ENCODE measurements at places on chromosomes 2 and 18.

- DNase-seq, result no peak
Measured at GRCh38 chr2:24644032-24644431, 149.2 kb downstream of the PTRHD1 start.

DNA sequence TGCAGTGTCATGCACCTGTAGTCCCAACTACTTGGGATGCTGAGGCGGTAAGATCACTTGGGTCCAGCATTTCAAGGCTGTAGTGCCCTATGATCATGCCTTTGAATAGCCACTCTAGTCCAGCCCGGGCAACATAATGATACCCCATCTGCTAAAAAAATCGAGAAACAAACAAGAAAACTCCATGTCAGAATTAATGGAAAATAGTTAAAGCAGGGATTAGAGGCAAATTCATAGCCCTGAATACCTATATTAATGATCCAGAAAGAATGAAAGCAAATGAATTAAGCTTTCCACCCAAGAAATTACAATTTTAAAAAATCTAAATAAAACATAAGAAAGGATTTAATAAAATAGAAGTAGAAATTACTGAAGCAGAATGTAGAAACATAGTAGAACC, 143.0 kb downstream of the MYO3B start:
- no peak for DNase-seq

DNA sequence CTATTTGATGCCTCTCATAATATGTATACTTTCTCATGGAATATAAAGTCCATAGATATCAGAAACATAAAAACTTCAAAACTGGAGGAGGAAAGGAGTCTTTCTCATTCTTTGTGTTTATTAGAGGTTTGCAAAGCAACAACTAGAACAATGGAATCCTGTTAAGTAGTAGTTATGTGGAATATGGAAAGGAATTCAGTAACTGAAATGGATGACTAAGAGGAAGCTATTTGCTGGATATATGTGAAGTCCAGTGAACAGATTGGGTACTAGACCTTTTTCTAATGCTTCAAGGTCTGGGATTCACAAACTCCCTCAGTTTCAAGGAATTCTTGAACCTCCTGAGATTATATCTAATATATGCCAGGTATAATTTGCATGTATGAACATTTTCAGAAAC, 353.6 kb upstream of the FANCL start:
- no peak for DNase-seq

DNA sequence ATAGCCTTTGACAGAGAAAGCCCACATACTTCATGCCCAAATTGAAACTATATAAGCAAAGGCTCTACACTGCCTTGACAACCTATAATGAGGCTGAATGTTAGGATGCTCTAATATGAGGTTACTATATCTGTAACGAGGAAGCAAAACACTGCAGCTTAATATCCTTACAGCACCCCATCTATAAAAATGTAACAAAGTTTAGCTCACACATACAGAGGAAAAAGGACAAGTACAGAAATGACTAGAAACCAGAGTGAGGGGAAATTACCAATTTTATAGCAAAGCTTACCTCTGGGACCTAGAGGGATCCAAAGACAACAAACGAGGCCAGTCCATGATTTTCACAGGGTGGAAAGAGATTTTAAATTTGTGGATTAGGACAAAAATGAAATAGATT, 138.5 kb downstream of the COL4A4 start:
- DNase-seq, result no peak

- DNase-seq, result no peak
Measured at GRCh38 chr2:63058921-63059792, 8.5 kb downstream of the OTX1 start.

- DNase-seq, result no peak
Measured at GRCh38 chr18:48488388-48488850, 50.4 kb upstream of the CTIF start.

DNA sequence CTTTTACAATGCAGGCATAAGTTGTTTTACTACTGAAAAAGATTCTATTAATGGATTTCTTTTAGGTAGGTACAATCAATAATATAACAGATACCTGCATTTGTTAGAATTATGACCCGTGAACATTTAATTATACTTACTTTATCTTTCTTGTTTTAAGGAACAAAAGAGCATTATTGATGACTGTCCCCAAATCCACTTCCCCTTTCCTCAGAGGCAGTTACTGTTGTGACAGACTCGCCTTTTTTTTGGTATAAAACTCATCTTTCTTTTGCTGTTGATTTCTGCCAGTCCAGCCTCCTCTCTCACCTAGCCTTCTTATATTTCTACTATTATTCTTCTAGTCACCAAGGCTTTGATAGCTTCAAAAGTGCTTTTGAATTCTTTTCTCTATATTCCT, 12.1 kb downstream of the ACTR3 start:
- no peak for DNase-seq

DNA sequence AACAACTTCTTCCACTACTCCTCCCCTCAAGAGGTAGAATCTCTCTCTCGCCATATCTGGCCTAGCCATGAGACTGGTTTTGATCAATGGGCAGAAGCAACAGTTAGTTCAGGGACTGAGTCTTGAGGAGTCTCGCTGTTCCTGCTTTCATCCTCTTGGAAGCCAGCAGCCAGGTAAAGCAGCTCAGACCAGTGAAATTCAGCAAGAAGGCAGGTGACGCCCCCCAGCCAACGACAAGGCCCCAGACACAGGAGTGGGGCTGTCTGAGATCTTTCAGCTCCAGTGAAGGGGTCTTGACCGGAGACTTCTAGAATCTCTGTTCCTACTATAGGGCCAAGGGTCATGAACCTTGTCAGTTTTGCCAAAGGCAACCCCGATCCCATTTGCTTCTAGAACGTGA, 39.7 kb upstream of the ACAA2 start:
- DNase-seq, result no peak

- no peak for DNase-seq
Measured at GRCh38 chr18:68467957-68468356, 247.0 kb downstream of the TMX3 start.

GRCh38 chr2:189515264-189515663, 65.3 kb downstream of the SLC40A1 start:
- no peak for DNase-seq

- no peak for DNase-seq
Measured at GRCh38 chr18:27404855-27405254, 219.7 kb upstream of the CHST9 start.

GRCh38 chr2:17104454-17104853, 413.8 kb downstream of the RAD51AP2 start:
- DNase-seq, result peak; percentile 3

DNA sequence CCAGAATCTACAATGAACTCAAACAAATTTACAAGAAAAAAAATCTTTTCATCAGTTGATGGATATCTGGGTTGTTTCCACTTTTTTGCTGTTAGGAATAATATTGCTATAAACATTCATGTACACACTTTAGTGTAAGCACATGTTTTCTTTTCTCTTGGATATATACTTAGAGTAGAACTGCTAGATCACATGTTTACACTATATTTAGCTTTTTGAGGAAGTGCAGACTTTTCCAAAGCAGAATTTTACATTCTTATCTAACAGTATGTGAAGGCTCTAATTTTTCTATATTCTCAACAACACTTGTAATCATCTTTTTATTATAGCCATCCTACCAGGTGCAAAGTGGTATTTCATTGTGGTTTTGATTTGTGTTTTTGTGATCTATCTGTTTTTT, 103.6 kb upstream of the RMP24 start:
- no peak for DNase-seq

DNA sequence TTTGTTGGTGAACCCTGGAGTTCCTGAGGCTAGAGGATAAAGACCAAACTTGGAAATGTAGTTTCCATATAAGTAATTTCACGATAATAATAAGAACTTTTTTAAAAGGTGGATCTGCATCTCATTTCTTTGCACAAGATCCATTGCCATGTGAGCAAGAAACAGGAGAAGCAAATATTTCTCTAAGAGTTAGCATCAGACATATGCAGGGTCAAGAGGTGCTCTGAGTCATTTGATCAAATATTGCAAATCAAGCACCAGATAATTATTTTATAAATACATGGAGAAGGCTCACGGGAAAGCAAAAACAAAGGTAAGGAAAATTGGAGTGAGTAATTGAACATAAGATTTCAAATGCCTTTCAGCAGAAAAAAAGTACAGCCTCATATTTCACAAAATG, 118.0 kb downstream of the DTNA start:
- DNase-seq, result no peak

DNA sequence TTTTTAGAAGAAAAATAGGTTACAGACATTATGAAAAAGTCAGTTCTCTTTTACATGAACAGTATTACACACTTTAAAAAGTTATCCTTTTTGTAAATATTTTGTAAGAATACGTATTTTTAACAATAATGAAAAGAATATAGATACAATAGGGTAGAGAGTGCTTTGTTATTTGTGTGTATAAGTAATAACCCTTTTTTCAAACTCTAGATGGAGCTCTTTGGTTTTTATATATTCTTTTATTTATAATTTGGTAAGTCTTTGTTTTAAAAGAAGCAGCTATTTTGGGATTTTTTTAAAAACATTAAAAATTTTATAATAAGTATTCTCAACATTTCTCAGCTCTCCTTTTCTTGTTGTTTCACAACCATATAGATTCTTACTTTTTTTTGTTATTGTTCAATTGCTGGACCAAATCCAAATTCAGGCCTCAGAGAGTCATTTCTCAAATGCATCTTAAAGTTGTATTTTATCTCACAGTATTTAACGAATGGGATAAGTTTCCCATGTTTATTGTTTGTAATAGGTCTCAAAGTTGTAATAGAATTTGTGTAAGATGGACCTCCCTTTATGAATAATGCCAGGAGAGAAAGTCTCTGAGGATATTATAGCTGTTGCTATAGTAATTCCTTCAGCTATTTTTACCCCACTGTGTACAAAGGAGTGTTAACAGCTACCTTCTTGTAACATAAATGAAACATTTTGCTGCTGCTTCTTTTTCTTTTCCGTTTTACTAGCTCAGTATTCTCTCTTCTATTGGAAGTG, 46.4 kb downstream of the ACYP2 start:
- DNase-seq, result no peak

- DNase-seq, result no peak
Measured at GRCh38 chr2:133941666-133942065, 312.2 kb upstream of the MGAT5 start.

- DNase-seq, result no peak
Measured at GRCh38 chr2:9236867-9237266, 30.3 kb downstream of the ASAP2 start.

GRCh38 chr2:153872311-153873051, 759 bp downstream of the GALNT13 start:
- no peak for DNase-seq

DNA sequence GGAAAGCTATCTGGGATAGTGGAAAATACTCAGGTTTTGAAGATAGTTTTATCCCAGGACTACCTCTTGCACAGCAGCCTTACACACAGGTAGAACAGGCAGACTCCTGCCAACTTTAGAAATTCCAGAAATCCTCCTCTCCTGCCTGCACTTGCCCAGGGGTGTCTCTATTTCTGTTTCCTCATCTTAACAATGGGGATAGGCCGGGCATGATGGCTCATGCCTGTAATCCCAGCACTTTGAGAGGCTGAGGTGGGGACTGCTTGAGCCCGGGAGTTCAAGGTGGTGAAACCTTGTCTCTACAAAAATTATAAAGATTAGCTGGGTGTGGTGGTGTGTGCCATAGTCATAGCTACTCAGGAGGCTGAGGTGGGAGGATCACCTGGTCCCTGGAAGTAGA, 117.0 kb upstream of the ARL5A start:
- DNase-seq, result no peak

- no peak for DNase-seq
Measured at GRCh38 chr2:169705927-169706326, 11.7 kb downstream of the PHOSPHO2 start.

DNA sequence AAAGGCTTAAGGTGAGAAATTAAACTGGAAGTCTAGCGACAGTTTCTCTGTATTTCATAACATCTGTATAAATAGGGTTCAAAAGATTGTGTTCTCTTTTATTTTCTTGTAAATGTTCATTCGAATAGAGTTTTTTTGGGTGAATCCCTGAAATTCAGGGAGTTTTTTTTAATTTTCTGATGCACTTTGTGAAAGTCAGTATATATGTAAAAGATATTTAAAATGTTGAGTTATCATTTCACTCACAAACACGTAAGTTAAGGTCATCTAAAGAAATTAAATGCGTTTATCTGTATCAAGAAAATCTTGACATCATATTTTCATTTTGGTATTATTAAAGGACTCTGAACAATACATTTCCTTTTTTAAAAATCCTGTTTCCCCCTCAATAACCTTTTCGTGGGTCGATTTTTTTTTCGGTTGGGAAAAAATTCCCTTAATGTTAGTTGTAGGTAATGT, 3.4 kb downstream of the SP9 start:
- DNase-seq, result no peak

- no peak for DNase-seq
Measured at GRCh38 chr2:209696836-209697711, 74.6 kb upstream of the UNC80 start.
